ENCODE measurements at places on chromosomes 11 and 22. TPM values are rescaled to one million over a fixed set of nuclear protein-coding genes. Genes with fewer than 3 reads are reported as not detected.
A peak's percentile ranks its signal among the peaks of the same experiment; 100 is the strongest.

PRRG4 gene
- 8.6 TPM for total RNA-seq

SYT13 gene
- total RNA-seq = not detected

C11orf91 gene
- total RNA-seq = 0.52 TPM

GRCh38 chr22:26722159-26722558 lies 64.8 kb downstream of the MIAT start:
- DNase-seq = no peak

DNA sequence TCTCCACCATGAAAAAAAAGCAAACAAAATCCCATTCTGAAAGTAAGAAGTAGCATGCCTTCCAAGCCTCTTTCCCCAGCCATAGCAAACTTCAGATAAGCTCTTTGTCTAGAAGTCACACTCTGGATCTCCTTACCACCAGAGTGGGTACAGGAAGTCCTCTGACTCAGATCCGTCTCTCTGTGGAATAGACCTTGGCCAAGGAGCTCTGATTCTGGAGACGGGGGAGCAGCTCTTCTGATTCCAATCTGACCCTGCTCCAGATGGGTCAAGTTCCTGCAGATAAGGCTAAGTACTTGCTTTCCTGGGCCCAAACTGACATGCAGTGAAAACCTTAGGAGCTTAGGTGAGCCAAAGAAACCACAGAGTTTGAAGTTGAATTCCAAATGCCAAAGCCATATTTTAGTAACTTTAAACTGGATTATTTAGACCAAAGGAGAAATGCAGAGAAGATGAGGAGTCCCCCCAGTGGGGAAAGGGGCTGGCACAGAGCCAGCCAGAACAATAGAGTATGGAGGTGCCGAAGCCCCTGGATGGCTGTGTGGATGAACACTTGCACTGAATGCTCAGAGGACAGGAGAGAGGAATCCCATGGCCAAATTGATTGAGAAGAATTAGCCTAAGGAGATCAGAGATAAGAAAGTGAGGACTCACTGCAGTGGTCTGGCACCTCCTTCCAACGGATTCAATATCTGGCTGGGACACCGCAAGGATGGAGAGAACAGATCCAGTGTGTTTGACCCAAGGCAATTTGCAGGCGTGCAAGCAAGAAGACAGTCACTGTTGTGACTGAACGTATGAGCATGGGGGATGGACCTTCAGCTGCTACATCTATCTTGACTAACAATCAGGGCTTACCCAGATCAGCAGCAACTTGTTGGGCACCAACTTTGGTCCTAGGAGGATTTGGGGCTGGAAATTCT lies 54.9 kb downstream of the ENDOD1 start:
- no peak for DNase-seq

GRCh38 chr11:132540581-132540980 lies 991.7 kb downstream of the OPCML start:
- no peak for DNase-seq

DNA sequence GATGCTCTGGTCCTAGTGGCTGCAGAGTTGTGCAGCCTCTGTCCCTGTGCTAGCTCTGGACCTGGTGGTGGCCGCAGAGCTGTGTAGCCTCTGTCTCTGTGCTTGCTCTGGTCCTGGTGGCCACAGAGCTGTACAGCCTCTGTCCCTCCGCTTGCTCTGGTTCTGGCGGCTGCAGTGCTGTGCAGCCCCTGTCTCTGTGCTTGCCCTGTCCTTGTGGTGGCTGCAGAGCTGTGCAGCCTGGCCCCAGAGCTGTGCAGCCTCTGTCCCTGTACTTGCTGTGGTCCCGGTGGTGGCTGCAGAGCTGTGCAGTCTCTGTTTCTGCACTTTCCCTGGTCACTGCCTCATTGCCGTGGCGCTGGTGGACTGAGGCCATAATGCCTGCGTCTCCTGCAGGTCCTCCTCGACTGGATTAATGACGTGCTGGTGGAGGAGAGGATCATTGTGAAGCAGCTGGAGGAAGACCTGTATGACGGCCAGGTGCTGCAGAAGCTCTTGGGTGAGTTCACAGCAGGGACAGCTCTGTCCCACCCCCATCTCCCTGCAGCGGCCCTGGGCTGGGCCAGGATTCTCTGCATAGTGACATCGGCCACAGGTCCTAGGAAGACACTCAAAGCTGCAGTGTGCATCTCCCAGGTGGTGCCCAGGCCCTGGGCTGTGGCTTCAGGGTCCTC lies 61.9 kb upstream of the PARVG start:
- DNase-seq = no peak

GRCh38 chr11:61092280-61092766 lies 10.0 kb upstream of the CD5 start:
- DNase-seq = no peak

- no peak for DNase-seq
These were observed 380.3 kb upstream of the PITPNB start for GRCh38 chr22:28299309-28299708.

MS4A4A gene
- total RNA-seq = 8.4 TPM

- no peak for DNase-seq
These were observed 6.3 kb downstream of the RCOR2 start for GRCh38 chr11:63910675-63911074.

DNA sequence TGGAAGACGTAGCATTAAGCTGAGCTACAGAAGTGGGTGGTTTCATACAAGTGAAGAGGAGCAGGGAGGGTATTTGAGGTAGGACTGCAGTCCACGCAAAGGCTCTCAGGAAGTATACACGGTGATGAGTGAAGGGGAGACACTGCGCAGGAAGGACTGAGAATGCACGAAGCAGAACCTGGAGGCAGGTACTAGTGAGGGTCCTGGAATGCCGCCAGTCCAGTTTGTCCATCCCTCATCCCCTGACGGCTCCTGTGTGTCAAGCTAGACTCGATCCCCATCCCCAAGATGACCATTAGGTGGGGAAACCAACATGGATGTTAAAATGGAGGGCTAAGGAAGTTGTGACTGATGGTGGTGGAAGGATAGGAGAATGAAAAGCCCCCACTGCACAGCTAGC lies 23.8 kb downstream of the ART5 start:
- DNase-seq = no peak

RAG2 gene
- not detected for total RNA-seq

OR4A16 gene
- not detected for total RNA-seq

- no peak for DNase-seq
These were observed 639 bp downstream of the INCENP start for GRCh38 chr11:62124186-62125113.

POU2AF3 gene
- 15.9 TPM for total RNA-seq

- no peak for DNase-seq
These were observed 2.9 kb downstream of the TRPT1 start for GRCh38 chr11:64223001-64223651.

GRCh38 chr22:32020117-32020516 lies 22.9 kb upstream of the SLC5A1 start:
- no peak for DNase-seq

C11orf97 gene
- not detected for total RNA-seq

GRCh38 chr22:23121000-23121421 lies 20.8 kb downstream of the RSPH14 start:
- no peak for DNase-seq

KCNC1 gene
- total RNA-seq = not detected

- DNase-seq = peak; percentile 78
These were observed 5.0 kb downstream of the SCN2B start for GRCh38 chr11:118171269-118172062.

- no peak for DNase-seq
These were observed 54.2 kb downstream of the LGR4 start for GRCh38 chr11:27418356-27418755.
